ENCODE measurements at places on chromosomes 6 and 20. TPM values are rescaled to one million over a fixed set of nuclear protein-coding genes. Genes with fewer than 3 reads are reported as not detected.

GGTLC1 gene
- not detected for total RNA-seq

PRPH2 gene
- 0.47 TPM for total RNA-seq

DDX43 gene
- 10.7 TPM for total RNA-seq

DYNLT2 gene
- 0.94 TPM for total RNA-seq

RAB22A gene
- total RNA-seq: 17.6 TPM

RFX6 gene
- not detected for total RNA-seq

METTL24 gene
- total RNA-seq: 2.4 TPM

C6orf52 gene
- not detected for total RNA-seq

GCNT2 gene
- 6.8 TPM for total RNA-seq

ADA gene
- 62.6 TPM for total RNA-seq

GPR6 gene
- not detected for total RNA-seq

HMGCLL1 gene
- 4.1 TPM for total RNA-seq

C6orf15 gene
- not detected for total RNA-seq

OR2H1 gene
- not detected for total RNA-seq

SLC22A2 gene
- not detected for total RNA-seq

PRR18 gene
- total RNA-seq: 0.63 TPM

LGSN gene
- total RNA-seq: not detected

GNMT gene
- not detected for total RNA-seq

CLPSL2 gene
- total RNA-seq: not detected

HLA-DOB gene
- total RNA-seq: not detected

Data from omental fat pad (tissue), 4 donors.